ENCODE measurements at places on chromosomes 3 and 15.
A peak's percentile ranks its signal among the peaks of the same experiment; 100 is the strongest.

DNA sequence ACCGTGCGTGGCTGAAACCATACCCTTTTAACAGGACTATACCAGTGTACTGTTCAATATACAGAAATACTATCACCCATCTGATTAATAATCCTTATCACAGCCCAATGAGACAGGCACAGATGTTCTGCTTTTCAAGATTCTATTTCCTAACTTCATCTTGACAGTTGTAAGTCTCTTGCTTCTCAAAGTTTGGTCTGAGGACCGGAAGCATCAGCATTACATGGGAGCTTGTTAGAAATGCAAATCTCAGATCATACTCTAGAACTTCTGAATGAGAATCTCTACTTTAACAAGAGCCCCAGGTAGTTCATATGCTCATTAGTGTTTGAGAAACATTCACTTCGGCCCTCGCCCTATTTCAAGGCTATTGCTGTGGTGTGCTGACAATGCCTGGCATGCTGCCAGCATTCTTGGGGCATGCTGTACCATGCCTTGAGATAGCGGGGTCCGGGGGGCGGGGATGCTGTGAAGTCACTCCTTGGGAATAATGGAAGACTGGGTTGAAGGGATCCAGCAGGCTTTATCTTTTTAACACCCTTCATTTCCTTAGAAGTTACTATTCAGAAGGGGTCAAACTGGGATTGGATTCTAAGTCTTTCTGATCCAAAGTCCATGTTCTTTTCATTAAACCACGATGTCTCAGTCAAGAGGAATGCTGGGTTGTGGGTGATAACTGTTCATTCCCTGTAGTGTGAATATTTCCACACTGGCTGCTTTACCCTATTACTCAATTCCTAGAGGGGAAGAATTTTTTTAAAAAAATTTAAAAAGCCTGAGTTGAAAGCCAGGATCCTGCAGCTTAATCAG lies 194.7 kb downstream of the LPP start:
- no peak for DNase-seq

GRCh38 chr3:32492684-32493436 lies 9.8 kb downstream of the CMTM6 start:
- no peak for DNase-seq

DNA sequence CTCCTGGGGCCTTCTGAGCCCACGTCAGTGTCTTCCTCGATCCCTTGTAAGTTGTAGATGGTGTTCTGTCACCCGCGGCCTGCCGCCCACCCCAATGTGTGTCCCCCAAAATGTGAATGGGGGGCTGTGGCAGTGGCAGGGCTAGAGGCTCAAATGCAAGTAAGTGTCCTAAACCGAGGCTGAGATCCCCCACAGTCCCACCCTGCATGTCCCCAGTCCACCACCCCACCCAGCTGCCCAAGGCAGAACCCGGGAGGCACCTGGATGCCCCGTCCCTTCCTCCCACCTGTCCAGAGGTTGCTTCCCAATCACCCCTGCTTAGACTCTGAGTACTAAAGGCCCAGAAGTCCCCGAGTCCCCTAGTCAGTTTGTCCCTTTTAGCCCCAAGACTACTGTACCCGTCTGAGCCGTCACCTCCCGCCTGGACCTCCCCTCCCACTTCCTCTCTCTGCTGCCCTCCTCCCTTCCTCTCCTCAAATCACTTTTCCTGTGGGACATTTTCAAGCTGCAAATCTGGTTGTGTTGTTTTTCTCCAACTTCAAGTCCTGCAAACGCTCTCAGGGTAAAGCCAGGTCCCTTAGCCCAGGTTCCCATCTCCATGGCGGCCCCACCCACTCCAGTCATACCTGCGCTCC lies 11.8 kb upstream of the PLXND1 start:
- DNase-seq, result no peak

DNA sequence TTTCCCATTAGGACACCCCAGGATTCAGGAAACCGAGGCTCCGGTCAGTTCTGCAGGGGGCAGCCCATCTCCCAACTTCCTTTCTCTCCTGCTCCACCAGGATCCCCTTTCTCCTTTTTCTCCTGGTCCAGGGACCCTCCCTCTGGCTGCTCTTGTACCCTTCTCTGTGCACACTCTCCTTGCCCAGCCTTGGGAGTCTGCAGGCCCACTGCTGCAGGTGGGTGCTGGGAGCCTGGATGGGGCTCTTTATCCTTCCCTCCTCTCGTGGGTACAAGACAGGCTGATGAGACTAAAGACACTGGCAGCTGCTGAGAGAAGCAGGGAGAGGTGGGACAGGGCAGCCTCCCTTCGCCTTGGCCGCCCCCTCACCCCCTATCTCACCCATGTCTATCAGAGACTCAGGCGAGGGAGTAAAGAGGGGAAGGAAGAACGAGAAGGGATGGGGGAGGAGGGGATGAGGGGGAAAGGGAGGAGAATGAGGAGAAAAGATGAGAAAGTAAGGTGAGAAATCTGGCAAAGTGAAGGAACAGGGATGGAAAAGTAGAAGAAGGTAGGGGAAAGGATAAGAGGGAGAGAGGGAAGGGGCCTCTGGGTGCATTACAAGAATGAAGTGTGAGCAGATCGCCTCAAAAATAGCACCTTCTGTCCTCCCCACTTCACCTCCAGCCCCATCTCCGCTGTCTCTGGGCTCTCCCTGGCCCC lies 45.2 kb downstream of the ITGA11 start:
- DNase-seq, result peak; percentile 3

DNA sequence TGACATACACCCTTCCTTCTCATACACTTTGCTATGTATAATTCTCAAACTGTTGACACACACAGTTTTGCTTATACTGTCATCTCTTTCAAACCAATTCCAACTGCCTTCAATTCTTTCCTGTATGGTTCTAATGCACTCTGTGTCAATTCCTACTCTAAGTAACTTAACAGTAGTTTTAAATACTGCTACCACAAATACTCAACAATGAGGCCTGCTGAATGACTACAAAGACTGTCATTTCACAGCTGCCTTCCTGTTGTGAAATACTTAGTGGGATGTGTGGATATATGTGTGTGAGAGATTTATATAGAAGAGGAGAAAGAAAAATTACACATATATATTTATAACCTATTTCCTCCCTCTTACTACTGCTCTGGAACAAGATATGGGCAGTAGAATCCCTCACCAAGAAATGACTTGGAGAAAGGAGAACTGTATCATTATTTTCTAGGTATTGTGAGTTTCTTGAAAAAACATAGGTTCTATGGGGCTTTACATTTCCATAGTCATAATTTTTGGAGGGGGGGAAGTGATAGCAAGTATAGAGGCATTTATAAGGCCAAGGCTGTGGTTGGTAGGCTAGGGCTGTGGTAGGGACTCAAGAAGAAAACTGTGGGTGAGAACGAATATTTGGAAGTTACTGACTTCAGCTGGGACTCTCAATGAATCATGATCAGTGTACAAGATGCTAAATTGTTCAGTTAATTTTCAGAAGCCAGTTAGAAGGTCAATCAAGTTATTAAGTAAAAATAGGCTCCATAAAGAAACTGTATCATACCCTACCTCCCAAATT lies 88.7 kb downstream of the ANKRD28 start:
- no peak for DNase-seq

DNA sequence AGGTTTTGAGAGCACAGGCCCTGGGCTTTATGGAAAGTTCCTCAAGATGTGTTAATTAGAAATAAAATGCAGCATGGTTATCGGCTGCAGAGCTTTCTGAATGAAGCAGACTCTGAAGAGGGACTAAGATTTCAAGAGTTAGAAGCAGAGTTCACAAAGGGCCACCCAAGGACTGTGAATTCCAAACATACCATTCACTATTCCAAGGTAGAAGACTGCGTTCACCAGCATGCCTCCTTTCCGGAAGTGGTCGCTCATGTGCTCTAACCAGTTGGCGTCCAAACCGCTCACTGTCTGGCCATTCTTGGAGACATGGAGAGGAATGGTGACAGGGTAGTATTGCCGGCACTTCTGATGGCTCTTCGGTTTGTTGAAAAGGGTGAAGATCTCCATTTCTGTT lies 104.9 kb downstream of the OXNAD1 start:
- DNase-seq, result no peak

GRCh38 chr3:62403765-62404164 lies 30.4 kb upstream of the FEZF2 start:
- no peak for DNase-seq

- no peak for DNase-seq
These were observed 23.9 kb downstream of the SLC35A5 start for GRCh38 chr3:112585782-112586181.

GRCh38 chr15:26870346-26870745 lies 3.5 kb downstream of the GABRA5 start:
- DNase-seq, result no peak

DNA sequence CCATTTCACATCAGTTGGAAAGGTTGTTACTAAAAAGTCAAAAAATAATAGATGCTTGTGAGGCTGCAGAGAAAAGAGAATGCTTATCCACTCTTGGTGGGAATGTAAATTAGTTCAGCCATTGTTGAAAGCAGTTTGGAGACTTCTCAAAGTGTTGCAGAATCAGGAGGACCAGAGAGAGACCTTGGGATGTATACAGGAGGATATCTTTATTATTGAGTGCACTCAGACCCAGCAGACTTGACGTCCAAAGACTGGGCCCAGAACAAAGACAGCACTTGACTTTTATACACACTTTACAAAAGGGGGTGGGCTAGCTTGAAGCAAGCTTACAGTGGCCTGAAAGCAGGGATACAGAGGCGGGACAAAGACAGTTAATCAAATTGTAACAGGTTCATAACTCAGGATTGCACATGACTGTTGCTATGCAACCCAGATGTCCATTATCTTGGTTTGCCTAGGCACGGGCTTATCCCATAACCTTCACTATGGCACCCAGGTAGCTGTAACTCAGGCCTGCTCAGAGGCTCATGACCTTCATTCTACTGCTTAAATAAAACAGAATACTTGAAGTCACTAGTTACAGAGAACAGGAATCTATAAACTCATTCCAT lies 127.7 kb downstream of the SPATA16 start:
- DNase-seq, result no peak

GRCh38 chr3:147387885-147388699 lies 18.3 kb downstream of the ZIC4 start:
- DNase-seq, result no peak

- no peak for DNase-seq
These were observed 20.5 kb downstream of the RBP2 start for GRCh38 chr3:139455855-139456254.

DNA sequence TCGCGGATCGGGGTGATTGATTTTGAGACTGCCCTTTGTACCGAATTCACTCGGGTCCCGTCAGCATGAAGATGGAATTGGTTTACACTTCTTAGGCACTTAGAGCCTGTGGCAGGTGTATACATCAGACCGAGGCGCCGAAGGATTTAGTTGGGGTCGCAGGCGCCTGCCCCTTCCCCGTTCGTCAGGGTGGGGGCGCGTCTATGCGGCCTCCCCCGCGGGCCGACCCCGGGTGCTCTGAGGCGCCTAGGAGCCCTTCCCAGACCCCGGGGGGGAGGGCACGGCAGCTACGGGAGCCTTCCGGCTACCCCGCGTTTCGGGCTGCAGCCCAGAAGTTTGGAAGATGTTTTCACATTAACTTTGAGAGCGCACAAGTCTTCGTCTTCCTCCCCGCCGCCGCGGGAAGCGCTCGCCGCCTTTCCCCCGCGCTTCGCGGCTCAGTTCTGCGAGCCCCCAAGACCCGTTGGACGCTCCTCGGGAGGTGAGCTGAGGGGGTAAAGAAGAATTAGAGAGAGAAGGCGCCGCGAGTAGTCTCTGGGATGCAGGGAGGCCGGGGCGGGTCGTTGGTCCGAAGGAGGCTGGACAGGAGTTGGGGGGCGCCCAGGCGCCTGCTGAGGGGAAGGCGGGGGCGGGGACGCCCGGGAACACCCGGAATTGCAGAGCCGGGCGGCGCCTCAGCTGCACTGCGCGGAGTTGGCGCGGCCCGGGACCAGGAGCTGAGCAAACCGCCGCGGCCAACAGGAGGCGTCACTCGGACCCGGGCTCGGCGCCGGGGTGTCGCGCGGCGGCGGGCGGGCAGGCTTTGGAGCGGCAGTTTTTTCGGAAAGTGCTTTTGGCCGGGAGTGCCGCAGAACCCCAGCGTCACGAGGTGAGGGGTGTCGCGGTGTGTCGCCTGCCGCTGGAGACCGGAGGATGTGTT lies 780 bp downstream of the TIPARP start:
- DNase-seq, result peak; percentile 62

DNA sequence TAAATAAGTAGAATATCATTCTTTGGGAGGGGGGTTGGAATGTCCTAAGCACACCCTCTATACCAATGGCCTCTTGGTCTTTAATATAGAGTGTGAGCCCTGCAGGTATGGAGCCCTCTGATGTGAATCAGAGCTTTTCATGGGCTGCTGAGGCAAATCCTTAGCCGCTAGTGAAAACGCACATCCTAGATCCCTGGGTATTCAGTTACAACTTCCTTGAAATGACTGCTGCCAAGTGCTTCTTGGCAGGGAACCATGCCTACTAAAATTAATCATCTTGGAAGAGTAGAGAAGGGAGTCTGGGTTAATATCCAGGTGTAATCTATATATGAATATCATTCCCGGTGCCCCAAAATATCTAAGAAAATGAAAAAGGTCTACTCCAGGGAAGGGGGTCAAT lies 109.1 kb downstream of the POLQ start:
- no peak for DNase-seq

GRCh38 chr3:127423856-127424765 lies 136.3 kb upstream of the PRR20G start:
- no peak for DNase-seq

DNA sequence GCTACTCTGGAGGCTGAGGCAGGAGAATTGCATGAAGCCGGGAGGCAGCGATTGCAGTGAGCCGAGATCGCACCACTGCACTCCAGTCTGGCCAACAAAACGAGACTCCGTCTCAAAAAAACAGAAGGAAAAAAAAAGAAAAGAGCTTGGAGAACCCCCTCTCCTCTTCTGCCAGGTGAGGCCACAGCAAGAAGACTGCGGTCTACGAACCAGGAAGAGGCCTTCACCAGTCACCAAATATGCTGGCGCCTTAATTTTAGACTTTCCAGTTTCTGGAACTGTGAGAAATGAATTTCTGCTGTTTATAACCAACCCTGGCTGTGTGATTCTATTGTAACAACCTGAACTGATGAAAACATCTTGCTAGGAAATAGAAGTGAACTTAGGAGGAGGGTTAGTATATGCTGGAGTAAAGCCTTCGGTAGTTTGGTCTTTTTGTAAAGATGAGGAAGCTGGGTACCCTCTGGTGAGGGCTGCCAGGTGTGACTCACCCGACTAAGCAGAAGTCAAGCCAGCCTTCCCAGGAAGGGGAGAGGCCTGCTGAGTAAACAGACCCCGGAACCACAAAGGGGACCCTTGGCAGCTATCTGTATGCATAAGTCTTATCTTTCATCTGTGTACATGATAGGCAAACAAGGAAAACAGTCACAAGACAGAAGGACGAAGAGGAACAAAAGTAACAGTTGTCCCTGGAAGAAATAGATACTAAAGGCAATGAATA lies 78.7 kb downstream of the KLF13 start:
- DNase-seq, result no peak

- DNase-seq, result no peak
These were observed 99.8 kb upstream of the CHMP2B start for GRCh38 chr3:87127281-87127680.

All from natural killer cell (primary cell).